Osteocyte (in vitro differentiated cells): ENCODE measurements at places on chromosomes 4 and X. TPM values are rescaled to one million over a fixed set of nuclear protein-coding genes. Genes with fewer than 3 reads are reported as not detected.

The SPANXC gene
- not detected in 2 replicates for total RNA-seq

DNA sequence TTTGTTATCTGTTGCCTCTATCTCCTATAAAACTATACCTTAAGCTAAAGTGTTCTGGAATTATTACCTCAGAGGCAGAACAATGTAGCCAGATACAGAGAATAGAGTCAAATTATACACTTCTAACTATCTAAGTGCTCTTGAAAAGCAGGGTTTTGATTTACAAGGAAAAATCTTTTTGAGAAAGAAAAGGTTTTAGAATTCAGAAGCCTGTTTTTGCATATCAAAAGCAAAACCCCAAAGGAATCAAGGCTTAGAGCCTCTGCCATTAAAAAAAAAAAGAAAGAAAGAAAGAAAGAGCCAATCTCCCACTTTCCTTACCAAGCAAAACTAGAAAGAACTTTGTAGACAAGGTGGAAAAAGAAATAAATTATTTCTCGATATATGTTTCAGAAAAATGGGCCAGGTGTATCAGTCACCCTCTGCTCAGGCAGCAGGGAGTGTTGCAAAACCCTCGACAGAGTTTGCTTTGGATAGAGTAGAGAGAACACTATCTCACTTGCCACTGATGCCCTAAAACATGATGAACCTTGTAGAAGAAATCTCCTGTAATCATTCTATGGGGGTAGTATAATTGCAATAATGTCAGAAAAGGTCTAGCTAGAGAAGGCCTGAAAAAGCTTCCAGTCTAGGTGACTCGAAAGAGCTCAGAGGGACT lies 318.3 kb downstream of the PCDH10 start:
- no peak for DNase-seq

DNA sequence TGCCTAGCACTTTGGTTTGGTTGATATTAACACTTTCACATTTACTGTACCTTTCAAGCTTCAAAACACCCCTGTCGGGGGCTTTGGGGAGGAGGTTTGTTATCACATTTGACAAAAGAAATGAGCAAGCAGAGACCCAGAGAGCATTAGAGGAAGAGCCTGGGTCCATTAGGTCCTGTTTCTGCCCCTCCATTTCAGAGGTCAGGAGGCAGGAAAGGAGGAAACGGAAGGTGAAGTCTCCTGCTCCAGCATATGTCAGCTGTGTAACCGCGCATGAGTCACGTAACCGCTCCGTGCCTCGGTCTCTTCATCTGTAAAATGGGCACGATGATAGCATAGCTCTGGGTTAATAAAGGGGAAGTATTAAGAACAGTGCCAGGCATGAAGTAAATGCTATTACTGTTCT lies 201.9 kb upstream of the BCOR start:
- DNase-seq, result no peak

The IL13RA1 gene
- 78.7 and 79.4 TPM in 2 replicates for total RNA-seq

DNA sequence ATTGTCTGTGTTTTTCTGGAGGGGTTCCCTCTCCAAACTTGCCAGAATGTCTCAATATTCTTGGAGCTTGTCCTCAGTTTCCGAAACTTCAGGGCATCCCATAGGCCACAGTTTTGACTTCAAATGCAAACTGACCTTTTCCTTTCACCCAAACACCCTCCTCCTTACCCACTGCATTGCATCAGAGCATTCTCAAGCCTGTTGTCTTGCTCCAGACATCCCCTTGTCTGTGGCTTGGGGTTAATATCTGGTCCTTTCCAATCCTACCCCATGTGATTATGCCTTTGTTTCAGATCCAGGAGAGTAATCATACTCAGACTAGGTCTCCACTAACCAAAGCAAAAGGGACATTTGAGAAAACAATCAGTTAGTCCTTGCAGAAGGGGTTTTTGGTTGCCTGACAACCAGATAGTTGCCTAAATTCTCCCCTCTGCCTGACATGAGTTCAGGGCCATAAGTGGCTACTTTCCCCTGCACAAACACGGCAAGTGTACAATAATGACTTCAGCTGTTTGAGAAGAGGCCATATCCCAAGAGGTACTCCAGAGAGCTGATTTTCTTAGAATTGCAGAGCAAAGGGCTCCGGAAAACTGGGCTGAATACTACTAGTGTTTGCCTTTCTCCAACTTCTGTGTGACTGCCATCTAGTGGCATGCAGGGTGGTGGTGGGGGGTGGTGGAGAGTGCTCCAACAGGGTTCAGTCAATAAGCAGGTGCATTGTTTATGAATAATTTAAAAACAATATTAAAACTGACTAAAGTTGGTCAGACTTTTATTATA lies 130.2 kb downstream of the CHRDL1 start:
- no peak for DNase-seq

GRCh38 chr4:101599620-101600019 lies 190.9 kb upstream of the BANK1 start:
- no peak for DNase-seq

The F8A3 gene
- total RNA-seq, result 4.0 and 5.6 TPM in 2 replicates

DNA sequence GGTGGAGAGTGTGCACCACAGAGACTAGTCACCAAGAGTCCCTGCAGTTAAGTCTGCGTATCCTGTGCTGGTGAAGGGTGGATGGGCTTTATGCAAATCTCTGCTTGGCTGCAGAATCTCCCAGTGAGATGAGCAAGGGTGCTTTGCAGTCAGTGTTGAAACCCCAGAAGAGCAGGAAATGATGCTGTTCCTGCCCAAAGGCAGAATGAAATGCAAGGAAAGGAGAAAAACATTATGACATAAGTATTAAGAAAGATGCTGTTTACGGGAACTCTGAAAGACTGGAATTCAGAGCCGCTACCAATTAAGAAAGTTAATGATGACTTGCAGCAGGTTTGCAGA lies 25.4 kb upstream of the ACSL1 start:
- peak; percentile 36 for DNase-seq

The FGFBP1 gene
- total RNA-seq, result not detected in 2 replicates

GRCh38 chr4:117478702-117479101 lies 393.3 kb upstream of the TRAM1L1 start:
- DNase-seq, result no peak

- no peak for DNase-seq
These were observed 15.2 kb downstream of the GAB1 start for GRCh38 chr4:143351774-143352451.

- no peak for DNase-seq
These were observed 909.2 kb upstream of the PRKX start for GRCh38 chrX:4622486-4623167.

- no peak for DNase-seq
These were observed 147.6 kb downstream of the STK32B start for GRCh38 chr4:5198656-5199541.

The CD38 gene
- total RNA-seq, result 0.08 TPM in 1 of 2 replicates, not detected in the other

The SSX1 gene
- total RNA-seq, result not detected in 2 replicates

GRCh38 chr4:158443731-158444130 lies 78.0 kb upstream of the RXFP1 start:
- DNase-seq, result no peak

- peak; percentile 19 for DNase-seq
These were observed 780 bp upstream of the NKRF start for GRCh38 chrX:119607018-119607389.

GRCh38 chr4:173076903-173077634 lies 91.5 kb upstream of the GALNT7 start:
- no peak for DNase-seq

The MAGEA2B gene
- not detected in 2 replicates for total RNA-seq

The STPG2 gene
- total RNA-seq, result not detected in 2 replicates

DNA sequence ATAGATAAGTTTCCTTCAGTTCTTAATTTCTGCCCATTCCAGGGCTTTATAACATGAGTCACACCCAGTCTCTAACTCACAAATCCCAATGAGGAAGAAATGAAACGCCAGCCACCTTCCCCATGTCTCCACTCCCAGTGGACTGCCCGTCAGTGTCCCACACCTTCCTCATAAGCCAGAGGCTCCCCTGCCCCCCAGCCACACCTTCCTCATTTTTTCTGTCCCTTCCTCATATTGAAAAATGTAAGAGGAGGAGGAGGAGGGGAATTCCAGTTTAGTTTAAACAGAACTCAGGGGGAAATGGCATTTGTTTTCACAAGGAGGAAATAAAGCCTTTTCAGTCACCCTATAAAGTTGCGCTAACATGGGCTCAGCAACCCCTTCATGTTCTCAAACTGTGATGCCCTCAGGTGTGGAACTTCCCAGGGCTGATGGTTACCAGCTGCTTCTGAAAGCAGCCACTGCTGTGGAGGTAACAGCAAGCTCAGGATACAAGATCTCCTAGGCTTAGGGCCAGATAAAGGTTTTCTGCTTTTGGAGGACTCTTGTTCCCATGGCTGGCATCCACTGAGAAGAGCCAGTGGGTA lies 97.8 kb downstream of the PARM1 start:
- DNase-seq, result no peak

- peak; percentile 91 for DNase-seq
These were observed 1.8 kb downstream of the DKK2 start for GRCh38 chr4:107034091-107034995.
